CD4-positive, alpha-beta T cell treated with Interleukin-1 beta for 1 hour (primary cell): ENCODE measurements at places on chromosomes 4 and X.

GRCh38 chr4:111775556-111776297 is 369.5 kb upstream of the FAM241A start:
- DNase-seq, result no peak

- no peak for DNase-seq
Observed at GRCh38 chrX:44891642-44892041, 18.7 kb downstream of the KDM6A start.

DNA sequence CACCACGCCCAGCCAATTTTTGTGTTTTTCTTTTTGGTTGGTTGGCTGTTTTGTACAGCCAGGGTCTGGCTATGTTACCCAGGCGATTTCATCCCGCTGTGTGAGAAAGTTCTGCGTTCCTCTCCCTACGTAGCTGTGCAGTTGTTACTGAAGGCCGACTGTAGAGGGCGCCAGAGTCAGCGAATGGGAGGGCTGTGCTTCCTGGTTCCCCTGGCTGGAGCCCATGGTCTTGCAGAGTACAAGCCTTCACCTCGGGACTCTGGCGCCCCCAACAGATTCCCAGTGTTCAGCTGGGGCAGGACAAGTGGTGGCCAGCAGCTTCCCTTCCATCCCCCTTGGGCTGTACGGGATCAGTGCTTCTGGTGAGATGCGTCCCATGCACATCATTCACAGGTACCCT is 5.6 kb upstream of the CT45A1 start:
- DNase-seq, result no peak

DNA sequence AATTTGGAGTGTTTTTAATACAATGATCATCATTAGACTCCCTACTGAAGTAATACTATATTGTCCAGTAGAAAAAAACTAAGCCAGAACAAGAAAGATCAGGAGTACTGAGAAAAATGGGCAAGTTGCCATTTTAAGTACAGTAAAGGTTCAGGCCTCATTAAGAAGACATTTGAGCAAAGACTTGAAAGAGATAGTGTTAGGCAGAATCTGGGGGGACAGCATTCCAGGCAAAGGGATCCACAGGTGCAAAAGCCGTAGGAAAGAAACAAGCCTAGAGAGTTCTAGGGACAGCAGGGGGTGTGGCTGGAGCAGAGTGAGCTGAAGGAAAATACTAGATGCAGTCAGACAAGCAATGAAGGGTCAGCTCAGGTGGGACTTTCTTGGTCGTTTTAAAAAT is 58.1 kb upstream of the INTU start:
- DNase-seq, result no peak

GRCh38 chr4:104394406-104395167 is 100.1 kb downstream of the CXXC4 start:
- DNase-seq, result no peak

- no peak for DNase-seq
Observed at GRCh38 chr4:6869944-6870343, 39.7 kb upstream of the TBC1D14 start.

- no peak for DNase-seq
Observed at GRCh38 chr4:123568936-123569335, 172.3 kb downstream of the SPRY1 start.

GRCh38 chr4:152704788-152705187 is 25.0 kb upstream of the TMEM154 start:
- DNase-seq, result no peak

DNA sequence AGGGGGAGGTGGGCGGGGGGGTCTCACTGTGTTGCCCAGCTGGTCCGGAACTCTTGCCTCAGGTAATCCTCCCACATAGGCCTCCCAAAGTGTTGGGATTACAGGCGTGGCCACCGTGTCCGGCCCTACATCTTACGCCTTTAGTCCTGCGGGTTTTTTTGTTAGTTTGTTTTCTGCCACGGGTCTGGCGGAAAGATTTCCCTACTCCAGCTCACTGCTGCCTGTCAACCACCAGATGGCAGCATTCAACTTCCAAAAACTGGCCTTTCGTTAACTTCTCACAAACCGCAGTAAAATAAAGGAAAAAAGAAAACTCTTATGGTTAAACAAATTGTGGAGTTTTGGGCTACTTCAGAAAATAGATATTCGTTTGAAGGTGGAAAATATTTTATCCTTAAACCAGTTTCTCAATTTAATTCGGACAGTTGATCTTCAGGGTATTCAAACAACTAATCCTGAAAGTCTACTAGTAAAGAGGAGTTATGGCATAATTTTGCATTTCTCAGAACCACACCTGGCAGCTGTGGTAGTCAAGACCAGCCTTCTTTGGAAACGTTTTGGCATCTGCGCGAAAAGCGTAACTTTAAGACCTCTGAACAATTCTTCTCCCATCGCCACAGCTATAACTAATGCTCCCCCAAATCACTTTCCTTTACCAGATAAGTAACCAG is 41.1 kb downstream of the LUZP4 start:
- peak; percentile 3 for DNase-seq

DNA sequence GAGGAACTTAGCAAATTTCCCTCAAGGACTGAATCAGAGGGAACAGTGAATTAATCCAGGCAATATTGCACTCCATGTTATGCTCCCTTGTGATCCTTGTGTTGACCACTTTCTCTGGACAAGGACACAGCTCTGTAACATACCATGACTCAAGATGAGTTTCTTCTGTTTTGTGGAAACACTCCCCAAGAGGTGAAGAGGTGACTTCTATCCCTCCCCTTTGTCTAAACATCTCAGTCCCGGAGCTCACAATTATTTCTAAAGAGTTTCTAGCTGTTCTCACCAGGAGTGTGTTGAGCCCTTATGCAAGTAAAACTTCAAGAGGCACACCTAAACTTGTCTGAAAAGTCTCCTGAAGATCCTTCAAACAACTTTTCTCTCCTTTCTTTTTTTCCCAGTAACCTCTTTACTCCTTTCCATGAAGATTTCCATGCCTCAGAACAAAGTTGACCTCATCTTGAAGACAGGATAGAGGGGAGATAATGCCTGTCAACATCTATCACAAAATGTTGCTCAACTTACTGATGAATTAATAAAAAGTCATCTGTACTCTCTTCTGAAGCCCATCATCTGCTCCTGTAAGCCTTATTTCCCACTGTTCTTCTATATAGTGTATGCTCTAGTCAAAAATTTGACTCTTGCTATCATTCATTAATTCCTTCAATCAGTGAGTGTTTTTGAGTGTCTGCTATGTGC is 429.1 kb downstream of the SPRY1 start:
- DNase-seq, result no peak

DNA sequence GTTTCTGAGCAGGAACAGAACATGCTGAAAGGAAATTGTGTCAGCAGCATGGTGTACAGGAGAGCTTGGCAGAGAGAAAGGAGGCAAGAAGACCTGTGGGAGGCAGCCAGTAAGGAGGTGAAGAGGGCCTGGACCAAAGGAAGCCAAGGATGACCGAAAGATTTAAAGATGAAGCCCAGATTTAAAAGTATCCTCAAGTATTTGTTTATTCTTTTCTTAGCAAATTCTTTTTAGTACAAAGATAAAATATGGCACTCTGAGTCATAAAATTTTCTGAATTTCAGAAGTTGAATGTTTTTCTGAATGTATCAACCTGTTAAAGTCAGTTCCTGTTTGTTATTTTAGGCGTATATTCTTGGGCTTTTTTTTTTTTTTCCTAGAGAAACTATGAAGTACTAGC is 3.5 kb downstream of the PKD2 start:
- DNase-seq, result no peak

DNA sequence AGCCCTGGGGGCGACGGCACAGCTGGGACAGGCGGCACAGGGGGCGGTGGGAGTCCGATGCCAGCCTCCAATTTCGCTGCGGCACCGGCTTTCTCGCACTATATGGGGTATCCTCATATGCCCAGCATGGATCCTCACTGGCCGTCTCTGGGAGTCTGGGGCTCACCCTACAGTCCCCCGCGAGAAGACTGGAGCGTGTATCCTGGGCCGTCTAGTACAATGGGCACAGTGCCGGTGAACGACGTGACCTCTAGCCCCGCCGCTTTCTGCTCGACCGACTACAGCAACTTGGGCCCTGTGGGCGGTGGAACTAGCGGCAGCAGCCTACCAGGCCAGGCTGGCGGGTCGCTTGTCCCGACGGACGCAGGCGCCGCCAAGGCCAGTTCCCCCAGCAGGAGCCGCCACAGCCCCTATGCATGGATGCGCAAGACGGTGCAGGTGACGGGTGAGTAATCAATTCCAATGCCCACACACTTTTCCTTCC is 500 bp downstream of the CDX4 start:
- no peak for DNase-seq

GRCh38 chrX:118225711-118226428 is 109.3 kb upstream of the KLHL13 start:
- no peak for DNase-seq

- DNase-seq, result no peak
Observed at GRCh38 chr4:11313157-11313943, 115.3 kb downstream of the HS3ST1 start.

DNA sequence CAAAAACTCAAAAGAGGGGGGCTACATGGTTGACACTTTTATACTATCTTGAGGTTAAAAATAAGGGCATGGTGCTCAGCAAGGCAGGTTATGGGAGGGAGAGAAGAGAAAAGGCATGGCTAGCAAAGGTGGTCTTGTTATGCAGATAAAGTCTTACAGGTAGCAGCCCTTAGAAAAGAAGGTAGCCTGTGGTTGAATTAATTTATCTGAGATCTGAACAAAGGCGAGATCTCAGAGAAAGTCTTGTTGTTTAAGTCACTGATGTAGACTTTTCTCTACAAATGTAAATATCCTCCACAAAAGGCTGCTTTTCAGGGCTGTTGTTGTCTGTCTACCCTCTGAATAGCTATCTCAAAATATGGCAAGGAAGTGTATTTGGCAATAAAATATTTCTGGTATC is 1250.4 kb downstream of the PCDH18 start:
- DNase-seq, result no peak

- peak; percentile 10 for DNase-seq
Observed at GRCh38 chrX:74925225-74926088, at the start of gene NEXMIF. TSS of gene NEXMIF (minus strand) at chrX:74925452.

- DNase-seq, result no peak
Observed at GRCh38 chr4:152356428-152357034, 179.4 kb downstream of the FBXW7 start.

- no peak for DNase-seq
Observed at GRCh38 chr4:54315561-54316538, 86.8 kb downstream of the PDGFRA start.

DNA sequence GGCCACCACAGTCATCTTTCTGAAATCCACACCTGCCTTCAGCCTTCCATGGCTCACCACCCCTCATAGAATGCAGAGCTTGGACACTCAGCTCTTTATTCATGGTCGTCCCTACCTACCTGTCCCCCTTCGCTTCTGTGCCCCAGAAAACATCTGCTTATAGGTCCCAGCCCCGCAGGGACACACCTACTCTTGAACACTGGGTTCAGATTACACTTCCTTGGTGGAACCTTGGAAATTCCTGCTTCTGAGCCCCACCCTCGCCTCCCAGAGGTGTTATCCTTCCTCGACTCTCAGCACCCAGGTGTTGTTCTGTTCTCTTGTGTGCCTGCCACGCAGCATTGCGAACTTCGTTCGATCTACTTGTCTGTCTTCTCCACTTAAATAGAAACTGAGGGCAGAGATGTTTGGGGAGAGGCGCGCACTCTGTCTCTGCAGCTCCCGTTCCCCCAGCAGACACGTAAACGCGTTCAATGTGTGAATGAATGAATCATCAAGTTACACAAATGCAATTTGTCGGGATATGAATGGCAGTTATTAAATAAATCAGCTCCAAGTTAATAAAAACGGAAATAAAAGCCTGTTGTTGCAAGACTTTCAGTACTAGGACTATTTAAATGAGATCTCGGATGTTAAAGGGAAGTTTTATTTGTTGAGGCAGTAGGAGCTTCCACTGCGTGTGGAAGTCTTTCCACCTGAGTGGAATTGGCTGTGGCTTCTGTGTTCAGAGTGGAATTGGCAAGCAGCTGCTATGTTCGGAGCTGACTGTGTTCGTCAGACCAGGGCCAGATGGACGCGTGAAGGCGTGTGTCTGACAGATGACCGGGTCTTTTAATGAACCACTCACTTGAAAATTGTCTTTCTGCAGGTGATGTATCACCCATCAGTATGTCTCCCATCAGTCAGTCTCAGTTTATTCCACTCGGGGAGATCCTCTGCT is 95.6 kb downstream of the STOX2 start:
- no peak for DNase-seq

- no peak for DNase-seq
Observed at GRCh38 chr4:88104902-88105610, 53.4 kb downstream of the ABCG2 start.
